DND-41 (cell line): ENCODE measurements at places on chromosomes 4 and X.

DNA sequence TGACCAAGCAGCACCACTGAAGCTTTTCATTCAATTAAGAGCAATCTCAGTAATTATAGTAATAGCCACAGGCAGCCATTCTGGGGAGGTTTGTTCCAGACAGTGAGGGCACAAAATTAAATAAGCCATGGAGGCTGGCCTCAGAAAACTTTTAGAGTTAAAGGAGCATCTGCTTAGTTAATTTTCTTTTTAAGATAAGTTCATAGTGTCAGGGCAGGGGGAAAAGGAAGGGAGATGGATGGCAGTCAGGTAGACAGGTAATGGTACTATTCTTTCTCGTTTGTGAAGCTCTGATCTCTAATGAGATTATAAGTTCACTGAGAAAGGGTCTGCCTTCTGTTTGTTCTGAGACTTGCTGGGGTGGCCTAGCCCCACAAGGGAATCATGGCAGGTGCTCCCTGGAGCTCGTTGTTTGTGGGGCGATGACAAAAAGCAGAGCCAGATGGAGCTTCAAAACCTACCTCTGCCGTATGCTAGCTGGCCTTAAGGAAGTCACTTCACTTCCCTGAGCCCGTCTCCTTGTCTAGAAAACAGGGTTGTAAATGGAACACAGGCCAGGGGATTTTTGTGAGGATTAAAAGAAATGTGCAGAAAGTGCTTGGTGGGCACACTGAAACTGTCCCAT is 44.6 kb upstream of the FGFBP2 start:
- DNase-seq, result no peak

GRCh38 chrX:915427-916229 is 285.0 kb downstream of the SHOX start:
- DNase-seq, result peak; percentile 11

- no peak for DNase-seq
These were observed 30.9 kb downstream of the REELD1 start for GRCh38 chr4:146245246-146245645.

DNA sequence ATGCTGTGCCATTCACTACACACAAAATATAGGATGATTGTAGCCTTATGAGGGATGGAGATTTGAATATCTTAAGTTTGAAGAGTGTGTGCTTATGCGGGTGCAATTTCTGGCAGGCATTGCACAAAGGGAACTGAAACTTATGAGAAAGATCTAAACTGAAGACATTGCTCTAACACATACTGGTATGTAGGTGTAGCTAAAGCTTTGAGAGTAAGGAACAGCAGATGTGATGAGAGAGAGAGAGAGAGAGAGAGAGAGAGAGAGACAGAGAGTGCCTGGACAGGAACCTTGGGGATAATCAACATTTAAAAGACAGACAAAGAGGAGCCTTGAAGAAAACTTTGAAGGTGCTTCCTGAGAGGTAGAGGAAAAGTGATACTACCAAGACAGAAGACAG is 379.7 kb downstream of the SPRY1 start:
- DNase-seq, result no peak

DNA sequence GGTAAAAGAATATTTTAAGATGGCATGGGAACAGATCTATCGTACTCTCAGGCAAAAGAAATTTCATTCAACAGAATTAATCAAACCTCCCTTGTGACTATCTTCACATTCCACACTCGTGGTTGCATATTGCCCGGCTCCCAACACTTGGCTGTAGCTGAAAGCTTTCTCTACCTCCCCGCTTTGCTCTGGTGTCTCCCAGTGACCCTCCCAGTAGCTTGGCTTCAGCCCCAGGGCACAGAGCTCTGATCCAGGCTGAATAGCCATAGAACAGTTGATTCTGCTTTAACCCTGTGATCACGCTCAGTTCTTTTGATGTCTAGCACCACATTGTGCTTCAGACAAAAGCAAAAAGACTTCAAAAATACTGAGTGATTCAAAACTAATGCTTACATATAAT is 24.6 kb downstream of the SLC7A11 start:
- no peak for DNase-seq

DNA sequence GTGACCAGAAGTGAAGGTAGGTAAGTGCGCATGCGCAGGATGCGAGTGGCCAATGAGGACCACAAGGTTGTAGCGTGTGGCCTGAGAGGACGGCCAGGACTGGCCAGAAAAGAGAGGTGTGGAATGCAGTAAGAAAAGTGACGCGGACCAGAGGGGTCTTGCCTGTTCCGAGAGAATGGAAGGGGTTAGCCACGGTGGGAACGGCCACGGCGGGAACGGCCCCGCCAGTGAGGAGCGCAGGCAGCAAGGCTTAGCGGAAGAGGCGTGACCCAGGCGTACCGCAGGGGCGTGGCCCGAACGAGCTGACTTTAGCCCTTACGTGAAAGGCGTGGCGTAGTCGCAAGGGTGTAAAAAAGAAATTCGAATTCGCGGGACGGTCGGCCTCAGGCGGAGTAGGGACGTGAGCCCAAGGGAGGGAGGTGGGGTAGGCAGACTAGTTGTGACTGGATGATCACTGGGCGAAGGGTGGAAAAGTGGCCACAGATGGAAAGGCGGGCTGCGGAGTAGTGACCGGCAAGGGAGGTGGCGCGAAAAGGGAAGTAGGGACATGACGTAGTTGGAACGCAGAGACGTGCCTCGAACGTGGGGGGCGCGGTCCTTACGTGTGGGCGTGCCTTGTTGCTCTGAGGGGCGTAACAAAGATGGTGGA is 10.4 kb upstream of the CLTRN start:
- peak; percentile 89 for DNase-seq

GRCh38 chr4:121873604-121874003 is 3.3 kb upstream of the BBS7 start:
- DNase-seq, result no peak

GRCh38 chr4:56261027-56261426 is 126.3 kb downstream of the AASDH start:
- DNase-seq, result no peak

GRCh38 chr4:99665983-99666382 is 8.4 kb upstream of the C4orf54 start:
- DNase-seq, result no peak

DNA sequence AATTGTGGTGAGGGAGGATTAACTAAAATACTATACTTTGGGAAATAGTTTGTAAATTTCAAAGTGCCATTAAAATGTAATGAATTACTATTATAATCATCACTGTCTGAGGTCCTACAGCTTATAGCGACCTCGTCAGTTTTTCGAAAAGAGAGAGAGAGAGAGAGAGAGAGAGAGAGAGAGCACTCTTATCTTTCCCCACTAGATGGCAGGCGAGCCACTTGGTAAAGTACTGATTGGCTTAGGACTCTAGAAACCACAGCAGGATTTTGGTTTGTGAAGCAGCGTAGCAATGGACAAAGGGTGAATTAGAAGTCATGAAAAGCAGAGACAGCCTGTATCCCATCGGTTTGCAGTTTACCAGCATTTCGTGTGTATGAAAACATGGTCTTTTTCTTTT is 52.5 kb downstream of the LINC00632 start:
- DNase-seq, result peak; percentile 30

- no peak for DNase-seq
These were observed 27.6 kb downstream of the ANXA10 start for GRCh38 chr4:168119890-168120289.

DNA sequence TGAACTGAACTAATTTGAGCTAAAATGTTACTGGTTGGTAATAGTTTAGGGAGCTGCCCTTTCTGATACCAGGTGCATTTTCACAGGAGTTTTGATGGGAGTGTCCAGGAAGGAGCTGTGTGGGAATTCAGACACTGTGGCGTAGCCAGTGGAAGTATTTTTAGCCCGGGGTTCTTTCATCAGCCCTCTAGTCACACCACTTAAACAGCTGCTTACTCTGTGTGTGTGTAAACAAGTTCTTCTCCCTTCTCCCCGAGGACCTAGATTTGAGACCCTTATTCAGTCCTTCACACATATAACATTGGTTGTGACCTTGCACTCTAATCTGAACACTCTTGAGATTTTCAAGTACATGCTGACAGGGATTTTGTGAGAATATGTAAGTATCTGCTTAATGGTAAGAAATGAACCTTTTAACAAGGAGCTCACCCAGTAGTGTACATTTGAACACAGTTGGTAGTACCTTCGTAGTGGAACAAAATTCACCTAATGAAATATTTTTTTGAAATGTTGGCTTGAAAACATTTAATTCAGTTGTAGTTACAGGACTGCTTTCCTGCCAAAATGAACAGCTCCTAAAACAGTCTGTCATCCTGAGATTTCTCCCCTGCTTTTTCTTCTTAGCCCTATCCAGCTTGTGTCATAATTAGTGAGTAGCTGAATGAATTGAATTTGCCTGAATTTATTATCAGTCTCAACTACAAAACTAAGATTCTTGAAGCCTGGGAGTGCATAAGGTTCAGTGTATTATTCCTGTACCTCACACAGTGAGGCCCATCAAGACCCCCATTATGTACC is 61.8 kb downstream of the BMPR1B start:
- no peak for DNase-seq

GRCh38 chr4:78656968-78657445 is 105.4 kb downstream of the ANXA3 start:
- DNase-seq, result peak; percentile 64

GRCh38 chr4:86543560-86544309 is 50.4 kb upstream of the PTPN13 start:
- no peak for DNase-seq

GRCh38 chrX:41789374-41789773 is 65.4 kb downstream of the GPR82 start:
- DNase-seq, result no peak

GRCh38 chr4:189001283-189001970 is 862.2 kb downstream of the TRIML1 start:
- DNase-seq, result no peak

DNA sequence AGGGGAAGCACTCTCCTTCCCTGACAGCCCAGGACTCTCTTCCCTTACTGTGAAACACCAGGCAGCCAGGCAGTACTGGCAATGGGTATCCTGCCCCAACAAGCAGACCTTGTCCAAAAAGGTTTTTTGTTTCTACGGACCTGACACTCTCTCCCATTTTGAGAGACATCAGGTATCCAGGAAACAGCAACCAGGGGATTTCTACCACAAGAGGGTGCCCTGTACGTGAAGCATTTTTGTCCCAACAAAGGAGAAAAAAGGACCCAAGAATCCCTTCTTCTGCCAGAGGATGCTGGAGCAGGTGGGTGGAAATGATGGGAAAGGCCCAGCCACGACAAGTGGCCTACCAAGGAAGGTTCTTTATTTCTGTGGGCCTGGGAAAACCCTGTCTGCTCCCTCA is 65.7 kb upstream of the FGF13 start:
- DNase-seq, result no peak

DNA sequence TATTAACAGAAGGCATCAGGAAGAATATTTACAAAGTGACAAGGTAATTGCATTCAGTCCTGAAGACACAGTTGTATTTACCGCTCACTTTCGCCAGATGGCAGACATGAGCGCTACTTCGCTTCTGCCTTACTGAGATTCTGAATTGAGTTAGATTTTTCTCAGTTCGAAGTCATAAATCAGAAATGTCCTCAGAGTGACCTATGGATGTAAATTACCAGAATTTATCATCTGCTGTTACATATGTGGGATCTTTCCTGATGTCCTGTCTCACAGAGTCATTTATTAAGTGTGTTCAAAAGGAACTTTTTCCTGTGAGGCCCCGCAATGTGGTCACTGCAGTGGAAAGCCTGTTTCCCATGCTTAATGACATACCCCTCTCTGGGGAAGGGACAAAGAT is 97.3 kb upstream of the DCLK2 start:
- DNase-seq, result peak; percentile 46

- no peak for DNase-seq
These were observed 99.0 kb downstream of the DHRSX start for GRCh38 chrX:2401590-2402360.

DNA sequence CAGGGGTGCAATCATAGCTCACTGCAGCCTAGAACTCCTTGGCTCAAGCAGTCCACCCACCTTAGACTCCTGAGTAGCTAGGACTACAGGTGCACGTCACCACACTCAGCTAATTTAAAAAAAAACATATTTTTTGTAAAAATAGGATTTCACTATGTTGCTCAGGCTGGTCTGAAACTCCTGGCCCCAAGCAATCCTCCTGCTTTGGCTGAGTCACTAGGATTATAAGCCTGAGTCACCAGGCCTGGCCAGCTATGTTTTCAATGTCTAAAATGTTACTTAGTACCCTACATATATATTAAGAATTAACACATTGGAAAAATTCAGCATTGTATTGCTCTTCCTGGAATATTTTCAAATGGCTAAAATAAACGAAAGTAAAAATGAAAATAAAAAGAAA is 37.5 kb downstream of the PNPLA4 start:
- peak; percentile 7 for DNase-seq

GRCh38 chr4:8682725-8683124 is 90.2 kb downstream of the CPZ start:
- DNase-seq, result no peak

GRCh38 chr4:180960743-180961401 is 1282.3 kb upstream of the TENM3 start:
- DNase-seq, result no peak

DNA sequence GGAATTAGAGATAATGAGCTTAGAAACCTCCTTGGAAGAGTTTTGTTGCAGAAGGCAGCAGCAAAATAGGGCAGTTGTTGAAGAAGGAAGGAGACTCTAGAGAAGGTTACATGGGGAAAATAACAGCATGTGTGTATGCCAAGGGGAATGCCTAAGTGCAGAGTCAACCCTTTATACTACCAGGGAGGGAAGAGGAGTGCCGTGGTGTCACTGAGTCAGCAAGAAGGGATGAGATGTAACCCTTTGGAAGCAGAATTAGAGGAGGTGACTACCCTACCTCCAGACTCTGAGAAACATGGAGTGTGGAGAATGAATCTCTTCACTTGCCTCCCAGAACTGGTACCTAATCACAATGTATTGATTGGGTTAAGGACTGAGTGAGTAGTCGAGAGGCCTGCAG is 6.7 kb upstream of the GABRE start:
- DNase-seq, result no peak

- DNase-seq, result no peak
These were observed 522.2 kb upstream of the NR3C2 start for GRCh38 chr4:148964456-148964855.

DNA sequence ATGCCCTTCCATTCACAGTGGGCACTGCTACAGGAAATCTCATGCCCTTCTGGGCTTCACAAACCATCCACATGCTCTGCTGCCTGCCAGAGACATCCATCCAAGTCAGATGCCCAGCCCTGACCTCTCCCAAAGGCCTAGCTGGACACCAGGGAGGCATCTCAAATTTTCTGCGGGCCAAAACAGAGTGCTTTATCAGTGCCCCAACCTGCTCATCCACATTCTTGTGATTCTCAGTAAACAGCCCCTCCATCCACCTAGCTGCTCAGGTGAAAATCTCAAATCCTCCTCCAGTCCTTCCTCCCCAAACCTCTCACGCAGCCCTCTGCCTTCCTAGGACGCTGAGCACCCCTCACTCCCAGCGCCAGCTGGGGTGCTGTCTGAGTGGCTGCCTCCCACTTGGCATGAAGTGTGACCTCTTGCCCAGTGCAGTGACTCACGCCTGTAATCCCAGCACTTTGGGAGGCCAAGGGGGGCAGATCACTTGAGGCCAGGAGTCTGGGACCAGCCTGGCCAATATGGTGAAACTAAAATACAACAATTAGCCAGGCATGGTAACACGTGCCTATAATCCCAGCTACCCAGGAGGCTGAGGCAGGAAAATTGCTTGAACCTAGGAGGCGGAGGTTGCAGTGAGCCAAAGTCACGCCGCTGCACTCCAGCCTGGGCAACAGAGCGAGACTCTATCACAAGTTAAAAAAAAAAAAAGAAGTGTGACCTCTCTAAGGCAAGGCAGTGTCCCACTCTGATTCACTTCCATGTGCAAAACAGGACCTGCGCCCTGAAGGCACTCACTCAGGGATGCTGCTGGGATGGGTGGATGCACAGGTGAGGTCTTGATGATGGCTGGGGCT is 1.7 kb upstream of the AFAP1 start:
- DNase-seq, result no peak

- DNase-seq, result no peak
These were observed 176.5 kb downstream of the AR start for GRCh38 chrX:67720344-67720743.
